ENCODE measurements at places on chromosomes 6 and 20. TPM values are rescaled to one million over a fixed set of nuclear protein-coding genes. Genes with fewer than 3 reads are reported as not detected.

DNA sequence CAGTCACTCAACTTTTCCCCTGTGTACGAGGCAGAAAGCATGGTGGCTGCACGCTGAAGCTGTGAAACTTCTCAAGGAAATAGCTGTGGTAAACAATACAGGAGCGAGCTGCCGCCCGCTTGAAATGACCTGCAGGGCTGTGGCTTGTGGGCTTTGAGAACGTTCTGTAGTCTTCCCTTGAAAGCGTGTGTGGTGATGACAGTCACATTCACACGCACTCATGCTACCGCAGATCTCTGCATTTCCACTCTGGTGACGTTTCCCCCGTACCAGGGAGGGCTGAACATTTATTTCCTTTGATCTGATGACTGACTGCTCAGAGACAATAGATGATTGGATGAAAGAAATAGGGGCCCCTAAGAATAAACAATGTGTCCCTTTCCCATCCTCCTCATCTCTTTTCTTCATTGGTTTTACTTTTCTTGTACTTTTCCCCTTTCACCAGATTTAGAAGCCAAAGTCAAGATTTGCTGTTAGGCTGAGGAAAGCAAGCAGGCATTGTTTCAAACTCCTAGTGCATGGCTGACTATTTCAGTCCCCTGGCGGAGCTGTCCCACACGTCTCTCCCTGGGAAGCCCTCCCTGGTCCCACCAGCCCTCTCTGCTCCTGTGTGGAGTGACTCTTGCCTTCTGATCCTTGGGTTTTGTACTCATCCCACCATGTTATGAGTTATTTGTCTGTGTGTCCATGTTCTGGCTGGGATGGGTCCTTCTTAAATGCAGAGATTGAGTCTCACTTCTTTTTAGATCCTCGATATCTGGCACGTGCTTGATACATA lies 3.9 kb downstream of the SYTL3 start:
- DNase-seq: peak; percentile 70

MAP3K5 gene
- 34.1 TPM for total RNA-seq

DNA sequence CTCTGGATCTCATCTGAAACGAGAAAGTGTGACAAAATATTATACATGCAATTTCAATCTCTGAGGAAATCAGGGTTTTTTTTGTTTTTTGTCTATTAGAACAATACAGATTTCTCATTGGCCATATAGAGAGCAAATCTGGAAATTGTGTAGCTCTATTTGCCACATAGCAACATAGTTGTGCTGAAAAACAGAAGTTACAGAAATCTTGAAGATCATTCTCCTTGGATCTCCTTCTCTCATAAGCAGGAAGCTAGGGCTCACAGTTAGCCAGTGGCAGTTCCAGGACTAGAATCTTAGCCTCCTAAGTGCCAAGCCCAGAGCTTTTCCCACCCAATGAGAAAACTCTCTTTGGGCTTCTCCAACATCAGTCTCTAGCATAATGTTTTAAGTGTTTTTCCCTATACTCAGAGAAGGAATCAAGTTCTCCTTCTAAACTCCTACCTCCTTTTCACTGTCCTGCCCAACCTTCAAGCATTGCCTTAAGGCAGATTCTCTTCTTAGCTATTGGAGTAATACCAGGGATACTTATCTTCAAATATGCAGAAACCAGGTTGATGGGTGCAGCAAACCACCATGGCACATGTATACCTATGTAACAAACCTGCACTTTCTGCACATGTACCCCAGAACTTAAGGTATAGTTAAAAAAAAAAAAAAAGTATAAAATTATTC lies 211.6 kb downstream of the ALDH8A1 start:
- DNase-seq: no peak

- no peak for DNase-seq
Observed at GRCh38 chr6:117034971-117035370, 157.9 kb downstream of the RFX6 start.

PLA2G7 gene
- 0.63 TPM for total RNA-seq

- DNase-seq: no peak
Observed at GRCh38 chr6:39665861-39666260, 59.3 kb downstream of the KIF6 start.

DNA sequence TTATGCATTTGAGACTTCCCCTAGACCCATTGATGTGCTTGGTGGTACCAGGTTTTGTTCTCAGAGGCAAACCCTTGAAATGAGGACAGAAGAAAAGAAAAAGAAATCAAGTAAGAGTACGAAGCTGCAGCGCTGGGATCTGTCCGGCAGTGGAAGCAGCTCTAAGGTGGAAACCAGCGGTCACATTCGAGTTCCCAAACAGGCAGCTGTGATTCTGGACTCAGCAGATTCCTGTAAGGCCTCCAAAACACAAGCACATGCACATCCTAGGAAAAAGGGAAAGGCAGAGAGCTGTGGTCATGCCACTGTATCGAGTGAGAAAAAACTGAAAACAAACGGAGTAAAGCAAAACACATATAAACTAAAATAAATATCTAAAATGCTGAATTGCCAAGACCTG lies 4.5 kb downstream of the FAM217B start:
- no peak for DNase-seq

DNA sequence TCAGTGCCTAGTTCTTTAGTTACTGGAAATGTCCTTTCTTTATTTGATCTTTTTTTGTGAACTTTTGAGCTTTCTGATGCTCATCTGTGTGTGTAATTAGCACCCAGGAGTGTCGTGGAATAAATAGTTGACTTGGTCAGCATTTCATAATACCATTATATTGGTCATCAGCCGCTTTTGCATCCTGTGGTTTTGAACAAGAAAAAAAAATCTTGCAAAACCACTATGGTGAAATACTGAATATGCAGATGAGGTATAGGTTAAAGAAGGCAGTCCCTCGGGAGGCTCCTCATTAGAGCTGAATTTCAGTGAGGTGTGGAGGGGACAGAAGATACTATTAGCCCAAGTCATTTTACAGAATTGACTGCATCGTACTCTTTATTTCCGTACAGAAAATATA lies 90.1 kb downstream of the FOXO3 start:
- no peak for DNase-seq

CLIC1 gene
- 216 TPM for total RNA-seq

DNA sequence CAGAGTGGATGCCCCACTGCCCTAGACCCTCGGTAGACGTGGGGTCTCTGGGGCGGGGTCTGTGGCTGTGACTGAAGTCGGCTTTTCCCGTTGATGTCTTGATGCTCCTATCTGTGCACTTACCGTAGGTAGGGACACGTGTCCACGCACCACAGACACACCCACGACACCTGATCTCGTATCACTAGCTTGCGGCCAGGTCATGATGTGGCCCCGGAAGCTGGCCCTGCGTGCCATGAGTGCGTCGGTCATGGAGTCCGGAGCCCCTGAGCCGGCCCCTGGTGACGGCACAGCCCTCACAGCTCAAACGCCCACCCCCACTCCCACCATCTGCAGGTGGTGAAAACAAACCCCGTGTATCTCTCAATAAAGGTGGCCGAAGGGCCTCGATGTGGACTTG lies 33.9 kb upstream of the MRGBP start:
- DNase-seq: no peak

DNA sequence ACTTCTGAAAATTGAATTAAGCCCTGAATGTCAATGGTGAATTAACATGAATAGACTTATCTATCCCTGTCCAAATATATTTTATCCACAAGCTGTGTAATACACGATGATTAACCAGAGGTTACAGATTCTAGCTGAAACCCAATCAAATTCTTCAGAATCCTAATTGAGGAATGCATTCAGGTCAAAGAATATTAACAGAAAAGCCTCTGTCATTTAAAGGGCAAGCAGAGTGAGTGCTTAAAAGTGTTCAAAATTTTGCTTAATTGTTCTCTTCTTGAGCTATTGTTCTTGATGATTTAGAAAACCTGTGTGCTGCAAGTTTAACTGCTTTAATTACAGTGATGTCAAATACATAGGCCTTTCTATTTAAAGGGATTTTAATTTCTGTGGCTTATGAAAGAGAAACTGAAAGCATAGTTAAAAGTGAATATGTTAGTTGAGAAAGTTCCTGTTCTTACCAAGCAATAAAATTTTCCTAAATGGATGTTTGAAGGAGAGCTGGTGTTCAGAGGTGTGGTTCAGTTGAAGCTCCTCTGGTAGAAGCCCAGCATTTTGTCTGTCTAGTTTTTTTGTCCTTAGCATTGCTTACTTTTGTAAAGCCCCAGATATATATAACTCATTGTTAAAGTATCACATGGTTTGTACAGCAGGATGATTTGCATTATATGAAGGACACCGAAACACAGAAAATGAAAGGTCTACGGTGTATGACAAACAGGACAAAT lies 466.3 kb upstream of the PLCB4 start:
- peak; percentile 41 for DNase-seq

GRCh38 chr20:13355411-13355810 lies 134.3 kb downstream of the ISM1 start:
- no peak for DNase-seq

- no peak for DNase-seq
Observed at GRCh38 chr6:32713241-32713640, 27.9 kb upstream of the HLA-DQA2 start.

GRCh38 chr6:45148278-45148677 lies 179.9 kb upstream of the RUNX2 start:
- no peak for DNase-seq

GRCh38 chr6:44267252-44267651 lies 1.9 kb upstream of the NFKBIE start:
- DNase-seq: peak; percentile 27

GRCh38 chr6:20234136-20234535 lies 21.9 kb upstream of the MBOAT1 start:
- no peak for DNase-seq

DNA sequence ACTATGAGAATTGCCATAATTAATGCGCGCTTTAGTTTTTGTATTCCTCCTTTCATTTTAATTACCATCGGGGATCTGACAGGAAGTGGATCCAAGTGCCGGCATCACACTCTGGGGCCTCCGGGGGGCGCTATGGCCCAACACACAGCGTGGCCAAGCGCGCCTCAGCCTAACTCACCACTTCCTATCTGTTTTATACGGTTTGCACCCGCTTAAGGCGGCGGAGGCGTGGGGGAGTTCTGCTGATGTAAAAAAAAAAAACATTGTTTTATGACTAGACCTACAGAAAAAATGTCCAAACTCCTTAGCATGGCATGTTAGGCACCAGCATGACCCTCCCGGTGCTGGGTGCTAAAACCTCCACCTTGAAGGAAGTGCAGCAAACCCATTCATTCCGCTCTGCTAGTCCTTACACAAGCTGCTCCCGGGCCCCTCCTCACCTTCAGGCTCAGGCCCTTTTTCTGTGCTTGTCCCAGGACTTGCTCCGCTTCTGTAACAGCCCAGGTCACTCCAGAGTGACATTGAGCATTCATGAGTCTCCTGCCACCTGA lies 4.5 kb upstream of the EBF4 start:
- DNase-seq: peak; percentile 52

CST7 gene
- total RNA-seq: 0.56 TPM

HLA-DQA1 gene
- total RNA-seq: 463 TPM

GRCh38 chr20:46378412-46379009 lies 27.9 kb downstream of the ELMO2 start:
- DNase-seq: no peak

DNA sequence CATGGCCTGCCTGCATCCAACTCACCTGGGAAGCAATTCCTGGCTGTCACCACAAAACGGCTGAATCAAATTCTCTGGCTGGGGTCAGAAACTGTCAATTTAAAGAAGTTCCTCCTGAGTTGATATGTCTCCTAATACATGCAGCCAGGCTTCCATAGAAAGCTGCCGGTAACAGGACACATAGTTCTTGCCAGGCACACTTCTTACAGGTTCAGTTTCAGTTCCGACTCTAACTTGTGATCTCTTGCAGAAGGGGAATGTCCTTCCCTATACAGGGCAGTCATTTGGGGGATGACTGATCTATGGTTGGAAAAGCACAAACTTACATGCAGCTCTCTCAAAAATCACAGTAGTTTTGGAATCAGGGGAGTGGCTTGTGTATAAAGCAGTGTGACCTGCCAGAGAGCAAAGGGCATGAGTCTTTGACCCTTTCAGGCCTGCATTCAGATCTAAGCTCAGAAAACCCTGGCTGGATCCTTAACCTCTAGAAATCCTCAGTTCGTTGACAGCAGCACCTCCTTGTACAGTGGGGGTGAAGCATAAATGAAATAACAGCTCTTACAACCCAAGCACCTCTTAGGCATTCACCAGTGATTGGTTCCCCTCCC lies 195.6 kb downstream of the SCP2D1 start:
- DNase-seq: no peak

GRCh38 chr20:57001126-57001767 lies 265.2 kb downstream of the BMP7 start:
- DNase-seq: no peak

DNA sequence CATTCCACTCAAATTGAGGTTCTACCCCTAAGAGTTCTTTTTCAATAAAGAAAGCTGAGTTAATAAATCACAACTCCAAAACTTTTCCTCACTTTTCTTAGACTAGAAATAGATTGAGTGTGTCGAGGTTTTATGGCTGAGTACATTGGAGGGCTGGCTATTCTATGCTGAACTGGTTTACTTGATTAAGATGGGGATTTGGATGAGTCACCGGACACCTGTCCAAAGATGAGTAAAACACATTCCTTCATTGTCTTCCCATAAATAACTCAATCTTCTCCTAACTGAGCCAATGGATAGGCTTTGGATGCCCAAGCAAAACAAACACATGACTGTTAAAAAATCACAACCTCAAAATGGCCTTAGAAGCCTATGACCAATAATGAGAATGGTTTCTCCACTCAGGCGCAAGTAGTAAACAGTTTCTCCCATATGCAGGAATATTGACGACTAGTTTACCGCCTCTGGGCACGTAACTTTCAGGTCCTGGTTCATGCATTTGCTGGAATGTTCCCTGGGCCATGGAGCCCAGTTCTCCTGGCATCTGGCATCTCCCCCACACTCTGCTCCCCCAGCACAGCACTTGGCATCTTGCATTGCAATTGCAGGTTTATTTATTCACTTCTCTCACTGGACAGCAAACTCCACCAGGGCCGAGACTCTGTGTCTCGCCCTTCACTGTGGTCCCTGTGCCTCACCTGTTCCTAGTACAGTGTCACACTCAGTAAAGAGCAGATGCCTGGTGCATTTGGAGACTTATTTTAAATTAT lies 43.9 kb downstream of the BCAS1 start:
- DNase-seq: no peak

DNA sequence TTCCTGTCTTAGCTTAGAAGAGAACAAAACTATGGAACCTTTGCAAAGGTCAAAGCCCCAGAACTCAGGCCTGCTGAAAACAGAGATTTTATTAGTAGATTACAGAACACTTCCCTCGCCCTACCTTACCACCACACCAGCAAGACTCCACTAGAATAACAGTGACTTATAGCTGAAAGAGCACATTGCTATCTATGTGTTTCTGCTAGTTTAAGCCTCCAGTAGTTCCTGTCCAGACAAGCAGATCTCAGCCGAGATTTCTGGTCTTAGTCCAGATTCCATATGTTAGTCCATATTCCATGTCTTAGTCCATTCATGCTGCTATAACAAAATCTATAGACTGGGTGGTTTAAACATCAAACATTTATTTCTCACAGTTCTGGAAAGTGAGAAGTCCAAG lies 412.3 kb upstream of the ID4 start:
- no peak for DNase-seq
